ENCODE measurements at places on chromosomes 2 and 18.

- H3K4me1 ChIP-seq, result no peaks in the 10 kb centered on the region
- peaks cover under 1% of the 10 kb centered on the region for H3K36me3 ChIP-seq
- no peaks in the 10 kb centered on the region for H3K27me3 ChIP-seq
- no peak overlapping the region for H3K4me3 ChIP-seq
- DNase-seq, result no peak
These were observed 56.1 kb downstream of the RHBDD1 start for GRCh38 chr2:226891780-226892590.

DNA sequence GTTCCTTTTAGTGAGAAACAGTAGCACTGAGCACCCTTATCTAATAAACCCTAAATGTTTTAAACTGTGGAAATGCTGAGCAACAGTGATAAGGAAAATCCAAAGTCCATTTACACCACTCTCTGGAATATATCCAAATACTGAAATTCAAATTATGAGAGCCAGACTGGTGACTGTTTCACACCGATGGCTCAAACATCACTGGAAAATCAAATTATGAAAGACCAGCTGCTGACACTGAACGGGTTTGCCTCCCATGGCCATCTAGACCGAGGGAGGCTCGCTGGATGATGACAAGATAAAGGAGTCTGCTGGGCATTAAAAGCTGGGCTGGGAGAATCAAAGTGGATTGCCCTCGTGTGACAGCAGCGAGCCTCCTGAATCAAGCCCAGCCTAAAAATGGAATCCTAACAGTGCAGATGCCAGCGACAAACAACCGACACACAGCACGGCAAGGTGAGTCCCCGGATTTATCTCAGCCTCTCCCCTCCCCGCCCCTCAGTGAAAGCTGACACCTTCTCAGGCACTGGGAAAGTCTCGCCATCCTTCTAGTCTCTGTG is 30.3 kb downstream of the SERPINE2 start:
- H3K27ac ChIP-seq, result no peak overlapping the region
- H3K36me3 ChIP-seq, result no peaks in the 10 kb centered on the region
- peak overlapping the region; percentile 58 for H3K4me3 ChIP-seq

DNA sequence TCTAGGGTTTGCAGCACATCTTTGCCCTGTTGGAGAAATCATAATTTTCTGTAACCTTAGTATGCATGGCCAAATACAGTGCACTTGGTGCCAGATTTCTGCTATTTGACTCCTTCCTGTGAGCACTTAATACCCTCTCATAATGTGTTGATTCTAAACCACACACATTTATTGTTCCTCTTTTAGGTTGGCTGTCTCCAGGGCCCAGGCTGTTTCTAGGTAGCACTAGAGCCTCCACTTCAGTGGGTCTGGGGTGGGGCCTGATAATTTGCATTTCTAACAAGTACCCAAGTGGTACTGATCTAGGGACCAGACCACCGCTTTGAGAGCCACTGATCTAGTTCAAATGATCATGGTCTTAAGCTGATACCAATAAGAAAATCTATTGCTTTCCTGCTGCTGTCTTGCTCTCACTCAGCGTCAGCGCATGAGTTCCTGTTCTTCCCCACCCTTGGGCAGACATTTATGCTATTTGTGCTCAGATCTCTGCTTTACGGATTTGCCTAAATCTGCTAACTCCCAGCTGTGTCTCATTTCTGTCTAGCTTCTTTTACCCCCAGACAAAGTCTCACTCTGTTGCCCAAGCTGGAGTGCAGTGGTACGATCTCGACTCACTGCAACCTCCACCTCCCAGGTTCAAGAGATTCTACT is 7.4 kb downstream of the PTRHD1 start:
- H3K27me3 ChIP-seq, result no peaks in the 10 kb centered on the region
- no peak overlapping the region for H3K4me3 ChIP-seq
- no peak overlapping the region for H3K27ac ChIP-seq
- no peaks in the 10 kb centered on the region for H3K4me1 ChIP-seq

GRCh38 chr2:171389325-171389724 is 44.5 kb downstream of the METTL8 start:
- no peaks in the 10 kb centered on the region for H3K36me3 ChIP-seq
- H3K27me3 ChIP-seq, result no peaks in the 10 kb centered on the region
- no peak overlapping the region for H3K4me3 ChIP-seq
- H3K4me1 ChIP-seq, result peaks cover 1% of the 10 kb centered on the region
- H3K27ac ChIP-seq, result no peak overlapping the region

DNA sequence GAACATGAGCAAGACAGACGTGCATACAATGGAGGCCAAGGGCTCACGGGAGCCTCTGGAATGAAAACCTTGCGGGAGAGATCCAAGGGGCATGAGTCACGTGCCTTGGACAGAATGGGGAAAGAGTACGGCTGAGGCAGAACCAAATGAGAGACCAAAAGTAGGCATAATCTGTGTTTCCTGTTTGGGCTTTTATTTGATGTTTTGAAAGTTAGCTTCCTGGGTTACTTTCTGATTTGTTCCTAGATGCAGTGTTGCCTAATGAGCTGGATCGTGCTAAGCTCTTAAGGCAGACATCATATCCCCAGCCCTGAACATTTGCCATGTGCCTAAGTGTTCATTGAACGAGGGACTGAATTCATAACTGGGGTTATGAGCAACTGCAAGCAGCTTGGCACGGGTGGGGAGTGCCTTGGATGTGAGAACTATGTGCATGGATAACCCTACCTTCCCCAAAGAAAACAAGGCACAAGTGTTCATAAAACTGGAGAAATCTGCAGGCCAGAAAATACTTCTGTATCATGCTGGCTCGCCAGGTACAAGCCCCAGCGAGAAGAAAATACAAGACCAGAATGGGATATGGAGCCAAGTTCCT is 60.3 kb upstream of the RPL31 start:
- H3K4me1 ChIP-seq, result peaks cover 2% of the 10 kb centered on the region
- H3K27ac ChIP-seq, result no peak overlapping the region
- no peak overlapping the region for H3K4me3 ChIP-seq
- H3K36me3 ChIP-seq, result no peaks in the 10 kb centered on the region

- H3K27me3 ChIP-seq, result no peaks in the 10 kb centered on the region
- peak overlapping the region; percentile 14 for H3K4me3 ChIP-seq
- peaks cover 17% of the 10 kb centered on the region for H3K4me1 ChIP-seq
- no peaks in the 10 kb centered on the region for H3K36me3 ChIP-seq
These were observed 593.4 kb upstream of the NETO1 start for GRCh38 chr18:73461038-73461779.

- H3K36me3 ChIP-seq, result no peaks in the 10 kb centered on the region
- no peak overlapping the region for H3K27ac ChIP-seq
- no peak for DNase-seq
- no peak overlapping the region for H3K4me3 ChIP-seq
- H3K27me3 ChIP-seq, result no peaks in the 10 kb centered on the region
- H3K4me1 ChIP-seq, result no peaks in the 10 kb centered on the region
These were observed 91.1 kb upstream of the MYO3B start for GRCh38 chr2:170086751-170087412.

GRCh38 chr2:235986361-235986760 is 181.8 kb downstream of the GBX2 start:
- H3K27me3 ChIP-seq, result no peaks in the 10 kb centered on the region
- peaks cover 8% of the 10 kb centered on the region for H3K36me3 ChIP-seq
- no peak overlapping the region for H3K27ac ChIP-seq
- no peak for DNase-seq
- peaks cover 3% of the 10 kb centered on the region for H3K4me1 ChIP-seq

DNA sequence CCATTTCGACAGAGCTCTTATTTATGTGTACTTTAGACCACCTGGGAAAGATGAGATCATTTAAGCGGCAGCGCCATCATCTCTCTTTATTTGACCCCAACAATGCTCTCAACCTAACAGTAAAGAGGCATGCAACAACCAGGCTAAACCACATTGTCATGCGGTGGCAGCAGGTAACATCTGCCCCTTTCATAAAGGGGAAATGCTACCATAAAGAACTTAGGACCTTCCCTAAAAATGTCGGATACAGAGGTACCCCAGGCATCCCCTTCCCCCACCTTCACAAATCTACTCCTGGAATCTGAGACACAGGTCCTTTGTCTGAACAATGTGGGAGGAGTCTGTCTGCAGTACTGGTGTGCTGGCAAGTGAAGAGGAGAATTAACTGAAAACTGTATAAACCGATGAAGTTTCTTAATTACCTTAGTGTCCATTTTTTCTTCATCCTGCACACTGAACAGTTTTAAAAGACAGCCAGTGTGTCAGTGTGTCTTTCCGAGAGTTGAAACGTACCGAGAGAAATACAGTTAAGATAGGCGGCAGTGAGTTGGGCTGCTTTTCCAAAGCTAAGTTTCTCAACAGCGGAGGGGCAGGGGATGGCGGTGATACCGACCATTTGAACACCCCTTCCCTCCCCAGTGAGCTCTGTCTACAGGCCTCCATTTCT is 1.9 kb downstream of the MEX3C start:
- peak overlapping the region; percentile 99 for H3K27ac ChIP-seq
- H3K4me1 ChIP-seq, result peaks cover 34% of the 10 kb centered on the region
- H3K4me3 ChIP-seq, result peak overlapping the region; percentile 99
- H3K27me3 ChIP-seq, result no peaks in the 10 kb centered on the region
- peaks cover 3% of the 10 kb centered on the region for H3K36me3 ChIP-seq
- DNase-seq, result no peak

- no peak for DNase-seq
- no peaks in the 10 kb centered on the region for H3K27me3 ChIP-seq
- H3K27ac ChIP-seq, result no peak overlapping the region
- H3K4me1 ChIP-seq, result peaks cover 5% of the 10 kb centered on the region
- H3K4me3 ChIP-seq, result no peak overlapping the region
These were observed 122.6 kb upstream of the STK17B start for GRCh38 chr2:196293751-196294515.

DNA sequence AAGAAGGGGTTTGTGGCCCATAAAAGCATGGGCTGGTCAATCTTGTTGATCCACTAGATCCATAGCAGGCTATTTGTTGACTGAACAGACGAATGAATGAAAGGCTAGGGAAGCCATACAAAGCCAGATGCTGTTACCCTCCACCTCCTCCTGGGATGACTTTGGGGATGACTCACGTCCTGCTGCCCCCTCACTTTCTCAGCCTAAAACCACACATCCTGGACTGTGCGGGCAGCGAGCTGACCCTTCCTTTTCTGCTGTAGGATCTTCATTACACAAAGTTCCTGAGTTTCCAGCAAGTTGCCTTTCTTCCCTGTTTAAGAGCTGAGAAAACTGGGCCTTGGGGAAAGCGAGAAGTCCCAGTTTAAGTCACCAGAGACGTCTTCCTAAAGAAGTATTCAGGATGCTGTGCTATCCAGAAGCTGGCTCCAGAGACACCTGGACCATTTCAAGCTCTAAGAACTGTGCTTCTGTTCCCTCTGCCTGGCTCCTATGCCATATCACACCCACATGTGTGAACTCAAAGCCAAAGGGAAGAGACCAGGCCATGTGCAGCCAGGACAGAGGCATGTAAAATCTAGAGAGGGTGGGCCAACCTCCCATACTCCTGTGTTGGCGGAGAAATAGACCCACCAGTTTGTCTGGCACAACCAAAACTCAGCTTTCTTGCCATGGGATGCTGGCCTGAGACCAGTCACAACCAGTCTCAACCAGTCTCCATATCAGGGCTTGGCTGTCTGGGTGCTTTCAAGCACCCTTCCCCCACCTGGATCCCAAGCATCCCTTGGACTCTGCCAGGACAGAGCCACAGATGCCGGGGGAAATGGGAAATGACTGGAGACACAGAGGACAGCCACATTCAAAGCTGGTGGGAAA is 4.7 kb upstream of the SLC20A1 start:
- no peak overlapping the region for H3K4me3 ChIP-seq

GRCh38 chr18:13375302-13376255 is 157.0 kb downstream of the LDLRAD4 start:
- peaks cover 21% of the 10 kb centered on the region for H3K27me3 ChIP-seq
- peak overlapping the region; percentile 8 for H3K27ac ChIP-seq
- no peaks in the 10 kb centered on the region for H3K36me3 ChIP-seq
- no peak for DNase-seq
- H3K4me3 ChIP-seq, result no peak overlapping the region

- peak overlapping the region; percentile 96 for H3K27ac ChIP-seq
- peaks cover 28% of the 10 kb centered on the region for H3K4me1 ChIP-seq
- H3K4me3 ChIP-seq, result peak overlapping the region; percentile 35
- H3K27me3 ChIP-seq, result no peaks in the 10 kb centered on the region
These were observed 33.9 kb downstream of the STAT1 start for GRCh38 chr2:190979906-190980629.

GRCh38 chr2:17792515-17792914 is 23.7 kb upstream of the MSGN1 start:
- H3K36me3 ChIP-seq, result no peaks in the 10 kb centered on the region
- no peak for DNase-seq
- H3K27ac ChIP-seq, result no peak overlapping the region
- no peak overlapping the region for H3K4me3 ChIP-seq

DNA sequence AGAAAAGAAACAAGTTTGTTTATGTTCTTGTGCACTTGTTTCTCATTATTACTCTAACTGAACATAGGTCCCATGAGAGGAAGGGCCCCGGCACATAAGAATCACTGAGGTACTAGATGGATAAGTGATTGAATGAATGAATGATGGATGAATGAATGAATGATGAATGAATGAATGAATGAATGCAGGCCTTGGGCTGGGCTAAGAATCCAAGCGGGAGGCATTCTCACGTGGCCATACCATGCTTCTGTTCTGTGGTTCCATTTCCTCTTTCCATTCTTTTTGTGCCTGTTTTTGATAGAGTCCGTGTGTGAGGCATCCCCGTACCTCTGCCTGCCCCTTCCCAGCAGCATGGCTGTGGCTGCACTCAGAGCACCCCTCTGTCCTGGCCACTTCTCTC is 94.8 kb downstream of the SH3BP4 start:
- H3K27me3 ChIP-seq, result no peaks in the 10 kb centered on the region
- H3K27ac ChIP-seq, result no peak overlapping the region
- DNase-seq, result no peak
- H3K4me3 ChIP-seq, result no peak overlapping the region
- H3K36me3 ChIP-seq, result peaks cover 41% of the 10 kb centered on the region

- no peak overlapping the region for H3K27ac ChIP-seq
- no peaks in the 10 kb centered on the region for H3K36me3 ChIP-seq
- no peak overlapping the region for H3K4me3 ChIP-seq
- peaks cover 14% of the 10 kb centered on the region for H3K27me3 ChIP-seq
These were observed 36.4 kb downstream of the FOXI3 start for GRCh38 chr2:88416016-88416663.

GRCh38 chr2:113172721-113173541 is 840 bp upstream of the PSD4 start:
- peaks cover 6% of the 10 kb centered on the region for H3K36me3 ChIP-seq
- peaks cover 8% of the 10 kb centered on the region for H3K4me1 ChIP-seq
- DNase-seq, result no peak
- H3K27me3 ChIP-seq, result no peaks in the 10 kb centered on the region
- no peak overlapping the region for H3K4me3 ChIP-seq

- peak overlapping the region; percentile 95 for H3K27ac ChIP-seq
- H3K4me3 ChIP-seq, result peak overlapping the region; percentile 75
- H3K36me3 ChIP-seq, result peaks cover 3% of the 10 kb centered on the region
- no peaks in the 10 kb centered on the region for H3K27me3 ChIP-seq
- H3K4me1 ChIP-seq, result peaks cover 13% of the 10 kb centered on the region
- DNase-seq, result peak; percentile 97
These were observed 6.7 kb downstream of the CTDSP1 start for GRCh38 chr2:218406209-218406948.

- no peaks in the 10 kb centered on the region for H3K4me1 ChIP-seq
- no peak overlapping the region for H3K27ac ChIP-seq
- no peak for DNase-seq
- H3K4me3 ChIP-seq, result no peak overlapping the region
- H3K36me3 ChIP-seq, result no peaks in the 10 kb centered on the region
These were observed 43.1 kb downstream of the CYRIA start for GRCh38 chr2:16622399-16622968.
